ENCODE measurements at places on chromosomes 11 and 22. TPM values are rescaled to one million over a fixed set of nuclear protein-coding genes. Genes with fewer than 3 reads are reported as not detected.

SLC5A12 gene
- total RNA-seq = not detected

MEI1 gene
- 1.7 TPM for total RNA-seq

SLC1A2 gene
- total RNA-seq = 5.4 TPM

UPK2 gene
- not detected for total RNA-seq

SYT7 gene
- total RNA-seq = 0.19 TPM

PKDREJ gene
- not detected for total RNA-seq

KCNJ11 gene
- total RNA-seq = under 0.01 TPM

CEP126 gene
- total RNA-seq = 2.8 TPM

GNAZ gene
- 0.96 TPM for total RNA-seq

OSBP2 gene
- total RNA-seq = 1.1 TPM

TIMP3 gene
- total RNA-seq = 175 TPM

IGF2 gene
- 1.7 TPM for total RNA-seq

FOLR3 gene
- total RNA-seq = 0.19 TPM

SLC5A4 gene
- total RNA-seq = not detected

C22orf39 gene
- 14.8 TPM for total RNA-seq

AQP11 gene
- 1.2 TPM for total RNA-seq

GRAP2 gene
- not detected for total RNA-seq

PLEKHB1 gene
- total RNA-seq = 1.1 TPM

RAPSN gene
- 0.19 TPM for total RNA-seq

P4HA3 gene
- total RNA-seq = 47.9 TPM

FAM180B gene
- total RNA-seq = not detected

RIMBP3C gene
- total RNA-seq = 0.38 TPM

ARL14EP gene
- total RNA-seq = 31.9 TPM

GAB4 gene
- not detected for total RNA-seq

PLAAT2 gene
- total RNA-seq = not detected

SCUBE1 gene
- not detected for total RNA-seq

ISX gene
- not detected for total RNA-seq

PARVG gene
- total RNA-seq = under 0.01 TPM

ZNF74 gene
- total RNA-seq = 8.4 TPM

JHY gene
- total RNA-seq = 1.1 TPM

CRYBA4 gene
- total RNA-seq = not detected

CD3G gene
- not detected for total RNA-seq

C11orf52 gene
- total RNA-seq = 1.4 TPM

PKP3 gene
- total RNA-seq = 2.1 TPM

SLC22A6 gene
- not detected for total RNA-seq

PTPN5 gene
- total RNA-seq = 0.19 TPM

NXPE1 gene
- total RNA-seq = not detected

TRIM51 gene
- not detected for total RNA-seq

HORMAD2 gene
- under 0.01 TPM for total RNA-seq

GPR83 gene
- not detected for total RNA-seq

ANO1 gene
- total RNA-seq = 3.7 TPM

TP53AIP1 gene
- not detected for total RNA-seq

VPREB1 gene
- not detected for total RNA-seq

APOBEC3G gene
- total RNA-seq = 16.6 TPM

C22orf31 gene
- not detected for total RNA-seq

BRSK2 gene
- total RNA-seq = 0.58 TPM

OR10A2 gene
- not detected for total RNA-seq

CASP5 gene
- not detected for total RNA-seq

ANGPTL5 gene
- 0.28 TPM for total RNA-seq

HPX gene
- 0.38 TPM for total RNA-seq

HMOX1 gene
- total RNA-seq = 156 TPM

APLNR gene
- total RNA-seq = under 0.01 TPM

NNMT gene
- total RNA-seq = 192 TPM

PGGHG gene
- 9.6 TPM for total RNA-seq

SYT9 gene
- total RNA-seq = under 0.01 TPM

PTPRCAP gene
- 0.19 TPM for total RNA-seq

HBG2 gene
- total RNA-seq = not detected

KCNJ1 gene
- under 0.01 TPM for total RNA-seq

PLAAT4 gene
- 13.2 TPM for total RNA-seq

EI24 gene
- total RNA-seq = 176 TPM
